ENCODE measurements at places on chromosomes 6 and 20. TPM values are rescaled to one million over a fixed set of nuclear protein-coding genes. Genes with fewer than 3 reads are reported as not detected.

Gene CST2
- total RNA-seq: not detected

Gene FAM217A
- 2.0 TPM for total RNA-seq

Gene ARG1
- 0.90 TPM for total RNA-seq

Gene C2
- 0.83 TPM for total RNA-seq

Gene CNKSR3
- total RNA-seq: 4.2 TPM

Gene WFDC11
- not detected for total RNA-seq

Gene CUL9
- total RNA-seq: 21.8 TPM

Gene VSX1
- 0.44 TPM for total RNA-seq

Gene REPS1
- total RNA-seq: 21.0 TPM

Gene BHLHE23
- total RNA-seq: not detected

Gene TTLL9
- total RNA-seq: 2.3 TPM

Gene CABLES2
- total RNA-seq: 4.2 TPM

Gene MAP1LC3A
- 14.5 TPM for total RNA-seq

Gene SNX3
- total RNA-seq: 67.0 TPM

Gene ABHD16B
- not detected for total RNA-seq

Measured in motor neuron (in vitro differentiated cells).